ENCODE measurements at places on chromosomes 3 and 15.

DNA sequence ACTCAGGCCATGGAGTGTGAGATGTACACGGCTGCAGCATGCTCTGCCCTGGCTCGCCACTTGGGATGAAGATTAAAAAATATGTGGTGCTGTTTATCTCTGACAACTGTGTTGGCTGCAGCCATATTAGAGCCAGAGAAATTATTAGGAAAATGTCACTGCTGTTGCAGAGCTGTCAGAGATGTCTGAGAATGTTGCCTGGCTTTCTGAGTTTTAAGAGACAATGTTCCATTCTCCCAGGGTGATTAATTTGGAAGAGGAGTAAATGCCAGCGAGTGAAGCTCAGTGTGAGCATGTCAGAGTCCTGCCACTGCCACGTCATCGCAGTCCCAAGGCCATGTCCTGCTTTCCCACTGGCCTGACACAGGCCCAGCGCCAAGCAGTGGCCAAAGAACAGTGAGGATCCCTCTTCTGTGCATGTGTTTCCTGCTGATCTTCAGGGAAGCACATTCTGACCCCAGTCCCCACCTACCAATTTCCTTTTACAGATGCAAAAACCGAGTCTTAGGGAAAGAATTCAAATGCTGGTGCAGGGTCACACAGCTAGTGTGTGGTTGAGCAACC, 370.9 kb downstream of the GABRG3 start:
- no peak for DNase-seq

GRCh38 chr3:185959609-185960521, 22.1 kb upstream of the TRA2B start:
- no peak for DNase-seq

- no peak for DNase-seq
Observed at GRCh38 chr3:59512066-59512465, 462.2 kb upstream of the CFAP20DC start.

- no peak for DNase-seq
Observed at GRCh38 chr3:81728766-81729544, 32.5 kb downstream of the GBE1 start.

- no peak for DNase-seq
Observed at GRCh38 chr3:186680869-186681268, 15.1 kb downstream of the HRG start.

DNA sequence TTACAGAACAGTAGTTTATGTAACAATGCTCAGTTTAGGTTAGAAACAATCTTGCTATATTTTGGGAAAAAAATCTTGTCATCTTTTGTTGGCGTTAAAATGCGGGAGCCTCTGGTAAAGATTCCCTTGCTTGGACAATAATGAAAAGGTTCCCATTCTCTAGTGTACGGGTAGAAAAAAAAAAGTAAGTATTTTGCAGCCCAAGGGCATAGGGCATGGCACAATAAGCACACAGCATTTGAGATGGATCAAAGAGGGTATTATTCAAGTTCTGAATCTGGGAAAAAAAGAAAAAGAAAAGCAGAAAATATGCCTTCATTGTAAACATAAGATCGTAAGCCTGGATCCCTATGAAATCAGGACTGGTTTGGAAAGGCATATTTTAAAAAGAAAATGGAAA, 408.6 kb upstream of the ROBO2 start:
- DNase-seq, result no peak

DNA sequence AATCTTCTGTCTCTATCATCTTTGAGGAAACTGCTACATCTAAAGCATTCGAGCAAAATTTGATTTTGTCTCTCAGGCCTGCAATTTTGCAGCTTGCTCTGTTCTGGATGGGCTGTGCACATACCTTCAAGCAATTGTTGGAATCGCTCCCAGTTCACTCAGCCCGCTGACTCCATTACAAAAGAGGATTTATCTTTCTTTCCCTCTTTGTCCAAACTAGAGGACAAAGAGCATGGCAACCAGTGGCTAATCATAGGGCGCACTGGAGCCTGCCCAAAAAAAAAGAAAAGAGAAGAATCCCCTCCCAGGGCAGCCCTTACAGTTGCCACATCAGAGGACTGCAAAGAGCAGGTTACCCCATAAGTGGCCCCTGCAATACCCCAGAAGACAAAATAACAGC, 49.0 kb upstream of the DUT start:
- DNase-seq, result no peak

- DNase-seq, result no peak
Observed at GRCh38 chr3:12487786-12488185, 3.5 kb downstream of the TSEN2 start.

- no peak for DNase-seq
Observed at GRCh38 chr15:62636823-62637573, 405.5 kb upstream of the TPM1 start.

- no peak for DNase-seq
Observed at GRCh38 chr3:37039161-37039846, 46.0 kb downstream of the MLH1 start.

DNA sequence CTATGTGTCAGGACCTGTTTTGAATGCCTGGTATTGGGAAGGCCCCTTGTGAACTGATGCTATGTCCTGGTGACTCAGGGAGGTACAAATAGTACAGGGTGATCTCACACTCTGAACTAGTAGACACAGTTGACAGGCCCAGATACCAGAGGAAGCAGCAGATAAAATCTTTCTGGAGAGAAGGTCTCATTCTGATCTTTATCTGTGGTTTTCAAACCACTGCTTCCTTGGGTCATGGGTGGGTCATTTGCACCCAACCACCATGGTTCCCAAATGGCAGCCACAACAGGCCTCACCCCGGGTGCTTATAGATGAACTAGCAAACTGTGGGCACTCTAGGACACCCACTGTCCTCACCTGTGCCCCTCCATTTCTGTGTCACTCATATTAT, 43.4 kb downstream of the PXYLP1 start:
- DNase-seq, result no peak

- DNase-seq, result no peak
Observed at GRCh38 chr3:33170531-33170930, 48.1 kb downstream of the SUSD5 start.

- DNase-seq, result no peak
Observed at GRCh38 chr15:101607108-101607507, 45.1 kb downstream of the TM2D3 start.

DNA sequence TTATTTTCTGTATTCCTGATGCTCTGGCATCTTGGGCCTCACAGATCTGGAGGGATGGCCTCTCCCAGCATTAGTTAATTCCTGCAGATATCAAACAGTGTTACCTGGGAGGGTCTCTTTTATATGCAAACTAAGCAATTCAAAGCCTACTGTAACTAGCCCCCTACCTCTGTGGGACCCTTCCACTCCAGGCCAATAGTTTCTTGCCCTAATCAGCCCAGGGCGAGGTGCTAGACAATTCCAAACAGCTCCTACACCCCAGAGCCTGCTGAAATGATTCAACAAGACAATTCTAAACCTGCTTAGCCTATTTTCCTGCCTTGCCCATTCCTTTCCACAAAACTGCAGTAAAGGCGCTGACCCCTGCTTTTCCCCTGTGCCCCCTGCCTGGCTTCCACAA, 106.6 kb upstream of the IGSF10 start:
- DNase-seq, result no peak

DNA sequence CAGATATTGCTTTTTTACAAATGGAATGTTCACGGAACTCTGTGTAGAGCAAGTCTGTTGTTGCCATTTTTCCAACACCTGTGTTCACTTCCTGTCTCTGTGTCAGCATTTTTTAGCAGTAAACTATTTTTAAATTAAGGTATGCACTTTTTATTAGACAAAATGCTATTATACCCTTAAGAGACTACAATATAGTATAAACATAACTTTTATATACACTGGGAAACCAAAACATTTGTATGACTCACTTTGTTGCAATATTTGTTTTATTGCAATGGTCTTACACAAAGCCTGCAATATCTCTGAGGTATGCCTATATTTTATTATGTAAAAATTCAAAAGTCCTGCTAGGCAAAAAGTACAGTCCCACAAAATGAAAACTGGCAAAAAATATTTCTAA, 39.8 kb upstream of the FGF7 start:
- DNase-seq, result no peak

- DNase-seq, result no peak
Observed at GRCh38 chr3:110106805-110107204, 769.5 kb upstream of the DPPA4 start.

- DNase-seq, result no peak
Observed at GRCh38 chr15:57038496-57038895, 120.1 kb downstream of the TCF12 start.

- peak; percentile 40 for DNase-seq
Observed at GRCh38 chr3:51389423-51390183, 1.5 kb upstream of the RBM15B start.

DNA sequence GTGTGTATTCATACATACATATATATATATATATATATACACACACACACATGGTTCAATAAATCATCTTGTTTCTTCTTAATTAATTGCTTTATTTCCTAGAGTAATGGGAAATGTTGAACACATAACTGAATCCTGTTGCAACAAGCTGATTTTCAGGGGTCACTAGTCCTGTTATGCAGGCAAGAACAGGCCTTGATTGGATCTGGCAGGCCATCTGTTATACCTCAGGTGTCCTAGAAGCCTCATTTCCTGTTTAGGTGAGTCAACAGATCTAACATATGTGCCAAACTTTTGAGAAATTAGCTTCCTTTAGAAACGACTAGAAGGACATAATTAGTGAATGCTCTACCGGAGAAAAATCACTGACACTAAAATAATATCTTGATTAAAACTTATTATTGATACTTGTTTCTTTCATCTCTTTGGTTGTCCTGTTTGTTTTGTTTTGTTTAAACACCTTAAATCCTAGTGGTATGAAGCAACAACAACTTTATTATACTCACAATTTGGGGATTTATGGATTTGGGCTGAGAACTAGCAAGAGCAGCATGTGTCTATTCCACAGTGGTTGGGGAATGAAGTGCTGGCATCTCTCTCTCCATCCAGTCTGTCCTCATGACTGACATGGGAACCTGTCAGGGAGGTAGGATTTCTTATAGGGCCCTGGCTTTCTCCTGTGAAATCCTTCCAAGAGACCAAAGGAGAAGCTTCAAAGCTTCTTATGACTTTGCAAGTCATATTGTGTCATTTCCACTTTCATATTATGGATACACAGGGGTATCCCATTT, 552.6 kb downstream of the NSUN3 start:
- DNase-seq, result no peak

GRCh38 chr15:96029172-96029571, 301.3 kb upstream of the NR2F2 start:
- no peak for DNase-seq

DNA sequence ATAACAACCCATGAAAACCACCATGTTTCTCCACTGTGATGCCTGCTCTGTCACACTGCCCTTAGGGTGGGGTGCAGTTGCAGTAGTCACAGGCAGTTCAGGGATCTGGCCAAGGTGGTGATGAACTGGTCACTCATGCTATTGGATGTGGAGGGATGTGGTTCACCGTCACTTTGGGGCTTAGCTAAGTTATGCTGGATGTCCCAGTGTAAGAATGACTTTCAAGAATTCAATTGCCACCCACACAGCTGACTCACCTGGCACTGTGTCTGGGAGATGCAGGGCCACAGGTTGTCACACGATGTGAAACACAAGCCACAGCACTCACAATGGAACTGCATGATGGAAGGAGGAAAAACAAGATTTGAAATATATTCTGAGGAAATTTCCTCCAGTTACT, 146.1 kb upstream of the CTNNB1 start:
- DNase-seq, result no peak

DNA sequence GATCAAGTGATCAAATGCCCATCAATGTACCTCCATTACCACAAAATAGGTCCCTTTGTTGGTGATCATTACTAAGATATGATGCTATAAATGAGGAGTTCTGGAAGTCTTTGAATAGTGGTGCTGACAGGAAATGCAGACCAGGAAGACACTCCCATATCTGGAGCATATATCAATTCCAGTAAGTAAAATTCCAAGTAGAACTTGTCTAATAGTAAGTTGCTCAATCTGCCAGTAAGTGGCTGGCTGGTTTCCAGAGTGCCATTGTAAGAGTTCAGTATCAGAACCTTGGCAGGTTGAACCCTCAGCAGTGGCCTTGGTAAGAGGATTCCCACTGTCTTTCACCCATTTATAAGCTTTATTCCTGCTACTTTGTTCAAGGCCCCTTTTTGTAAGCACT, 379.9 kb upstream of the RBMS3 start:
- no peak for DNase-seq

GRCh38 chr15:51137880-51138430, 43.2 kb upstream of the TNFAIP8L3 start:
- no peak for DNase-seq

- DNase-seq, result no peak
Observed at GRCh38 chr3:160472344-160472743, 22.8 kb upstream of the TRIM59 start.

- no peak for DNase-seq
Observed at GRCh38 chr3:43201581-43201980, 84.8 kb upstream of the SNRK start.

GRCh38 chr3:45464336-45465170, 76.2 kb downstream of the LARS2 start:
- no peak for DNase-seq

- no peak for DNase-seq
Observed at GRCh38 chr3:30341851-30342250, 264.6 kb upstream of the TGFBR2 start.

DNA sequence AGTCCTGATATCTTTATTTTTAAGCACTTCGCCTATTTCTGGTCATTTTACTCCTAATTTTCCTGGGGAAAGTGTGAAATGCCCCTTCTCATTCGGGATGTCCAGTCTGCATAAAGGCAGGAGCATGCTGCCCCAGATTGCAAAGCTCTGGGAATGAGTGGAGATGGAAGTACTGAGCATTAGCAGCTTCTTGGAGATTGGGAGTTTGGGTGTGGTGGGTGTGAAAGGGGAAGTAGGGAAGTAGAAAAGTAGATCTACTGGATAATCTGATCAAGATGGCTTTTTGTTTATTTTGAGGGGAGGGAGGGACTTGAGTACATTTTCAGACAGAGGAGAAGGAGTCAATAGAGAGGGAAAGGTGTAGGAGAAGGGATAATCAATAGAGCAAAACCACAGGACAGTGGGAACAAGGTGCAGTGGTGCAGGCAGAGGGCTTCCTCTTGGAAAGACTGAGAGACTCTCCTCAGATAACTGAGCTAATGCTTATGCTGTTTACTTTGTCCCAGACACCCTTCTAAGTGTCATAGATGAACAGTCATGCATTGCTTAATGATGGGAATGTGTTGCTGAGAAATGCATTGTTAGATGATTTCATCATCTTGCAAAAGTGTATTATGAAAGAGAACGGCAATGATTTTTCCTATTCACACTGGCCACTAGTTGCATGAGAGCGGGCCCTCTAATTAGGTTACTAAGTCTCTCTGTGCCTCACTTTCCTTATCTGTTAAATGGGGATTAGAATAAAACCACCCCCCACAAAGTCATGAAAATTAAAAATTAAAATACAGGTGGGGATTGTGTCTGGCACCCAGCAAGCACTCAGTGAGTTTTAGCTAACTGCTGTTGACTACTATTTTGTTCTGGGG, 45.5 kb downstream of the PHLDB2 start:
- no peak for DNase-seq

- DNase-seq, result no peak
Observed at GRCh38 chr3:29451920-29452319, 171.0 kb downstream of the RBMS3 start.

DNA sequence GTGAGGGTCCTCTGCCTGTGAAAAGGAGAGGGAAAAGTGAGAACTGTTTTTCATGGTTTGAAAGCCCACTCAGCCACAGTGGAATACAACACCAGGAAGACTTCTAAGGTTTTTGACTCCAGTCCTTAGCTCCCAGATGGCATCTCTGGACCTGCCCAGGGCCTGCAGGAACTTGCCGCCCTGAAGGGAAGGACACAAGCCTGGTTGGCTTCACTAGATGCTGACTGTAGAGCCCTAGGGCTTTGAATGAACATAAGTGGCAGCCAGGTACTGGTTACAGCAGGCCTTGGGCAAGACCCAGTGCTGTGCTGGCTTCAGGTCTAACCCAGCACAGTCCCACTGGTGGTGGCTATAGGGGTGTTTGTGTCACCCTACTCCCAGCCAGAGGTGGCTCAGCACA, 21.3 kb upstream of the TMEM266 start:
- DNase-seq, result no peak
